ENCODE measurements at places on chromosomes 7 and 10.

DNA sequence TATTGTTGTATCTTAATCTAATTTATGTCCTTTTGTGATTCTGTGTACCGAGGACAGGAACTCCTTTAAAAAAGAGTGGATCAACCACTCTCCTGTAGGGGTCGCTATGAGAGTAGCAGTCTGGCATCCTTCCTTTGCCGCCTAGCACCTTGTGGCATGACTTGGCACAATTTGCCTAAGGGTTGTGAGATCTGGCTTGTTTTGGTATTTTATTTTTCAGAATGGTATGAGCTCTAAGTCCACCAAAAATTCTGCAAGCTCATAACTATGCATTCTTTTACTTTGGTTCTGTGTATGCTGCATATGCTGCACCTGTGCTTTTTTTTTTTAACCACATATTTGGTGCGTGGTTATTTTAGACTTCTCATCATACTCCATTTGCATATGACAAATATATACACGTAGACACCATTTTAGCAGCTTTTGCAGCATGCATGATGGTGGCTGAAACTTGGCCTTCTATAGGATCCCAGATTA, 112.8 kb downstream of the CDK14 start:
- peak; percentile 28 for DNase-seq

- no peak for DNase-seq
Observed at GRCh38 chr10:97685395-97685958, 1.6 kb downstream of the AVPI1 start.

GRCh38 chr7:42932811-42933591, 825 bp downstream of the MRPL32 start:
- DNase-seq: no peak

DNA sequence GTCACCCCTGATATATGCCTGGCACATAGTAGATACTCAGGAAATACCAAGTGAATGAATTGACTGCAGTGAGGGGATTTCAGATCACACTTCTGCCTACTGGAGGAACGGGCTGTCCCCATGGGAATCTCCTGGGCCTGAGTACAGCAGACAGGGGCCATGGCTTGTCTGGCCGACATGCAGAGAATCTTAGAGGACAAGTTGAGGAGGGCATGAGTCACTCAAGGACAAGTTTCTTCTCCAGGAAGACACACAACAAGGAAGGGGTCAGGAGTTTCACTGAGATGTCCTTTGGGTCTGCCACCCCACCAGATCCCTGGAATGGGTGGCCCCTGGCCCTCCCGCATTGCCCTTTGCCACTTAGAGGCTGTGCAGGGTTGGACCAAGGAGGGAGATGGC, 20.7 kb downstream of the PLPP4 start:
- DNase-seq: no peak

DNA sequence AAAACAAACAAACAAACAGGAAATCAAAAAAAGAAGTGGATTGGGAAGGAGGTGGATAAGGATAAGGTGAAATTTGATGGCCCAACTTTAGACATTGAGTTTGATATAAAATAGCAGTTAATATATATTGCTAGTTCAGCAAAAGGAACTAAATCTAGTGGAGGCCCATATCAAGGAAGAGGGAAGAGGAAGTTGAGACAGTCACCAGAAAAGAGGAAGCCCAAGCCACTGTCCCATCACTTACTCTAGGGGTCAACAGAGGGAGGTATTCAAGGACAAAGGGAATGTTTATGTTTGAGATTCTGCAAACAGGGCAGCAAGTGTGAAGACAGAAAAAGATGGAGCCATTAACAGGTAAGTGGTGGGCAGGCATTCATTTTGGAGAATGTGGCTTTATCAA, 3.7 kb downstream of the LAMTOR4 start:
- DNase-seq: peak; percentile 54

- DNase-seq: no peak
Observed at GRCh38 chr7:132475669-132476116, 100.6 kb downstream of the PLXNA4 start.

- no peak for DNase-seq
Observed at GRCh38 chr7:22802426-22802825, 20.2 kb downstream of the TOMM7 start.

GRCh38 chr10:87921931-87922688, 58.7 kb downstream of the PTEN start:
- DNase-seq: no peak

DNA sequence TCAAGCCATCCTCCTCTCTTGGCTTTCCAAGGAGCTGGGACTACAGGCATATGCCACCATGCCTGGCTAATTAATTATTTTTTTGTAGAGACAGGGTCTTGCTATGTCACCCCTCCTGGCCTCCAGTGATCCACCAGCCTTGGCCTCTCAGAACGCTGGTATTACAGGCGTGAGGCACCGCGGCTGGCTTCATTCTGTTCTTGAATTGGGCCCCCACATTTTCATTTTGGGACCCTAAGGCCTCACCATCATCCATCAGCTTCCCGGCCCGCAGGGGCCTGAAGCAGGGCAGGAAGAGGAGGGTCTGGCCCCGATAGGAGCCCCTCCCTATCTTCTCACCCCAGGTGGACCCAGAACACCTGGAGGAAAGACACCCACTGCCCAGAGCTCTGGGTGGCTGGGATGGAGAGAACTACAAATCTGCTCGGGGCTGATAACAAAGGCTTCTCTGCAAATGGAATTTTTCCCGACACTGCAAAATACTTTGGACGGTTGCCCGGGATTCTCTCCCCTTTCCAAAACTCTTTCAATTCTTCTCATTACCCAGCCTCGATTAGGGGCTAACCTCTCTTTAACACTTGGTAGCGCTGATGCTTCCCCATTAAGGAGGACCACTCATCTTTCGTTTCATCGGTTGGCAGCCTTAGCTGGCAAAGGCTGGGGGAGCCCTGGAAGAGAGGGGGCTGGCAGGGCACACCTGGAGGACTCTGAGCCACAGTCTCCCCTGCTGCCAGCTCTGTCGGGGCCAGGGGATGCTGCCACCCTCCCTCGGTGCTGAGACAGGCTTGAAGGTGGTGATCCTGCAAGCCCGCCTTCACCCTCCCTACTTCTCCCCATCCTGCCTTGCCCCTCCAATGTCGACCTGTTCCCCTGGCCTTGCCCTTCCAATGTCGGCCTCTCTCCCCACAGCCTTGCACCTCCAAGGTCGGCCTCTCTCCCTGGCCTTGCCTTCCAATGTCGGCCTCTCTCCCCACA, 81.0 kb upstream of the GNA12 start:
- DNase-seq: no peak

- DNase-seq: no peak
Observed at GRCh38 chr10:98306501-98306900, 38.5 kb upstream of the LOXL4 start.

Measured in HL-60 (cell line).